Cardiac muscle cell (in vitro differentiated cells and primary cell): ENCODE measurements at places on chromosomes 6 and 20.

DNA sequence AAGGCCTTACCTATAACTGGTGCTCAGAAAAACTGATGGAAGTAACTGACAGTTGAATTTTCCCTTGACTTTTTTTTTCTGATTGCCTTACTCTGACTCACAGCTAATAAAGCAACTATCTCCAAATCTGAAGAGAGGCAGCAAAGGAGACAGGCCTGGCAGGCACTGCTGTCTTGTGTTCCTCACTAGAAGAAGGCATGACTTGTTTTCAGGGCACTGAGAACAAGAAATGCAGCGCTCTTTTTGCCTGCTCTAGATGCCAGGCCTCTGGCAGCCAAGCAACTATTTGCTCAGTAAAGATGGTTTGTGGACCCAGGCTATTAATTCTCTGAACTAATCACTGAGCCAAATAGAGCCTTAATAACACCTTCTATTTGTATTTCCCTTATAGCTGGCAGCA lies 155.1 kb downstream of the PRDM13 start:
- no peak for DNase-seq

DNA sequence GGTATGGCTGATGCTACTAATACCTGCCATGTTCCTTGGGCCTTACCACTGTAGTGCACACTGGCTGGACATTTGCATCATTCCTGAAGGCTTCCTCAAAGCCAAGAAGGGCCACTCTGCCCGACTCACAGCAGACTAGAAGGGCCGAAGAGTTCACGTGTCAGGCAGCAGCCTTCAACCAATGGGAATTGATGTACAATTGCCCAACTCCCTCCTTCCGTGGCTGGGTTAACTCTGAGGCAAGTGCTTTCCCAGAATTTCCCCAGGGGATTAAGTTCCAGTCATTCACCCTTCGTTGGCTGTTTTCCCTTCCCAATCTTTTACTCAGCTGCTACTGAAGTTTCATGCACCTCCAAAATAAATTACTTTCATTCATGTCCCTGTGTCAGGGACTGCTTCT lies 29.8 kb downstream of the PSMB9 start:
- peak; percentile 92 for DNase-seq

GRCh38 chr6:131231103-131231502 lies 95.8 kb downstream of the AKAP7 start:
- DNase-seq, result no peak

DNA sequence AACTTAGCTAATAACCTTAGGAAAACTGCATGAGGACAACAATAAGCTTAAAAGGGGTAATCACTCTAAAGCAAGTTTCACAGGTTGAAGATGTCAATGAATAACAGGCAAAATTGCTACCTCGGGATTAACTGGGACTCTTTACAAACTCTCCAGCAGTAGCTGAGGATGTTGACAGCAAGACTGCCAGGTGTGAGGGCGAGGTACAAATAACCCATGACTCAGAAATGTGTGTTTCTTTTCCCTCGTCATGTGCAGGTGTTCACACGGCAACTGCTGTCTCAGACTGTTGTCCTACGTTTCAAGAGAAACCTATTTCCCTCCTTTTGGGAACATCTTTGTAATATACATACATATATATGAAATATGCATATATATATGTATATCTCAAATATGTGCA lies 15.9 kb downstream of the BCAS1 start:
- DNase-seq, result no peak

- no peak for DNase-seq
Observed at GRCh38 chr6:22670605-22671004, 101.2 kb downstream of the HDGFL1 start.

DNA sequence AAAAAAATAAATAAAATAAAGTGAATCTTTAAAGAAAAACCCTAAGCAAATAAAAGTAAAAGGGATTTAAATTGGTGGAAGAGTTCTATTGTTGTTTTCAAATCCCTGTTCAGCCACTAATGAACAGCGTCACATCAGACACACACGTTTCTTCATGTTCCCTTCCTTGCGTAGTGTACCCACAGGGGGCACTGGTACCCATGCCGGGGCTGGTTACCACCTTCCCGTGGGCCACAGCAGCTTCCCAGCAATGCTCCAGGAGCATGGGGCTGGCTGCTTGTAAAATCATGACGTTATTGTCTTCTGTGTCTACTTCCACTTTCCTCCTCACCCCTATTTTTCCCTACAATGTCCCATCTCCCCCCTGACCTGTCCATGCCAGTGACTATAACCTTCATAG lies 988.7 kb downstream of the KIF16B start:
- no peak for DNase-seq

GRCh38 chr6:68689910-68690309 lies 54.8 kb downstream of the ADGRB3 start:
- DNase-seq, result no peak

DNA sequence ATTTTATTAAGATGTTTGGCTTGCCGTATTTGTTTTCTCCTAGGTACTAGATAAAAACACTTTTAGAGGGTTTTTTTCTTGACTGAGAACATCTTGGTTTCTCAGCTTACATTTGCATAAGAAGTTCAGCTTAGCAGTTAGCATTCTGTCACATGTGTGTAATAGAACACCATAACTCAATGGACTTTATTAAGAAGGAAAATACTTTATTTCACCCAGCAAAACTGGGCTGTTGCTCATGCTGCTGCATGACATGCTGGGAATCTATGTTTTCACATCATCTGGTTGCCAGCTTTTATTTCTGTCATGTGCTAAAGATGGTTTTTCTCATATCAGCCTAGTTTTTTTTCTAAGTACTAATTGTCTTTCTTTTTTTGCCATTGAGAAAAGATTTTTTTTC lies 144.6 kb downstream of the UTRN start:
- no peak for DNase-seq

DNA sequence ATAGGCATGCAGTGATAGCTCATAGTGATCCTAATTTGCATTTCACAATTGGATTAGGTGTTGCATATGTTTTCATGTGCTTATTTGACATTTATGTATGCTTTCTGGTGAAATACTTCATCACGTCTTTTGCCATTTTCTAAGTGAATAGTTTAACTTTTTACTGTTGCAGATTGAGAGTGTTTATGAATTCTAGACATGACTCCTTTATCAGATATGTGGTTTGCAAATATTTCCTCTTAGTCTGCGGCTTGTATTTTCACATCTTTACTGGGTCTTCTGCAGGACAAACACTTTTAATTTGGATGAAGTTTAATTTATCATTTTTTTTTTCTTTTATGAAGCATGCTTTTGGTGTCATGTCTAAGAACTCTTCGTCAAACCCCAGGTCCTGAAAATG lies 39.2 kb downstream of the CCN2 start:
- no peak for DNase-seq

- no peak for DNase-seq
Observed at GRCh38 chr6:63611560-63611959, 24.0 kb upstream of the PHF3 start.

GRCh38 chr6:35727231-35727934 lies 9.4 kb upstream of the ARMC12 start:
- DNase-seq, result peak; percentile 81

DNA sequence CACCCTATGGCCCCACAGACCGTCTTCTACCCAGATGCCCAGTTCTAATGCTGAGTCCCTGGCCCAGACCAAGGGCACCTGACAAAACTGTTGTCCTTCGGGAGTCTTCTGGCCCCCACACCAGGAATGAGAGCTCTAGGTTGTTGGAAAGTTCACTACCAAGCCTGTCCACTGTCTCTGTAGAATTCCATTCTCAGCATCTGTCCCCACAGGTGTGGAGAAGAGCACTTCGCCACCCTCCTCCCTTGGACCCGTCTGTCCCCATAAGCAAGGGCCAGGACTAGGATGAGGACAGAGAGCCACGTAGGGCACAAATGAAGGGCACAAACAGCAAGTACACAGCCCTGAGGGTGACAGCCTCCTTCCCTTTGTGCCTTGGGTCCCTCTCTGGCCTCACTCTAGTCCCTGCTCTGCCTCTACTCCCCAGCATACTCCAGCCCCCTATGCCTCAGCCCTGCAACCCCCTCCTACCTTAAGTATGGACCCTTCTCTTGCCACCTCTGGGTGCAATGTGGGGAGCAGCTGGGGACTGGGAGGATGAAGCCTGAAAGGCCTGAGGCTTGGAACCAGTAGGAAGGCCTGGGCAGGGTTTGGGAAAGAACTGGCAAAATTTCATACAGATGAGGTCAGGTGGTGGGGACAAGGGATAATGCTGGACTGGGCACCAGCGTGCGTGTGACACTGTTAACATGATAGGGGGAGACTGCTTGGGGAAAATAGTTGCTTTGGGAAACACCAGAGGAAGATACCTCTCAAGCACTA lies 4.3 kb downstream of the LZTS3 start:
- no peak for DNase-seq

DNA sequence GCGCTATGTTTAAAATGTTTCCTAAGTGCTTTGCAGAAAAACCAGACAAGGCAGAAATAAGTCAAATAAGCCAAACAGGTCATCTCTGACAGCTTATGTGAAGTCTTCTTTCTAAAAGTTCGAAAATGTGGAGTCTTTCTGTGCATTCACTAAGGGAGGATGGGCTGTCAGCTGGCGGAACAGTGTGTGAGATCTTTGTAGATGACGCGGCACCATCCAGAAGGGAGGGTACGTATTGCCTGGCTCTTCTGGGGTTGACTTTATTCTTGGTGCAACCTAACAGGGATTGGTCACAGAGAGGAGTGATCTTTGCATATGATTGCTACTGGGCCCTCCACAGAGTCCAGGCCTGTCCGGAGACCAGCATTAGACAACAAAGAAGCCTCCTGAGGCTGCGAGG lies 114.5 kb upstream of the EDN1 start:
- no peak for DNase-seq

DNA sequence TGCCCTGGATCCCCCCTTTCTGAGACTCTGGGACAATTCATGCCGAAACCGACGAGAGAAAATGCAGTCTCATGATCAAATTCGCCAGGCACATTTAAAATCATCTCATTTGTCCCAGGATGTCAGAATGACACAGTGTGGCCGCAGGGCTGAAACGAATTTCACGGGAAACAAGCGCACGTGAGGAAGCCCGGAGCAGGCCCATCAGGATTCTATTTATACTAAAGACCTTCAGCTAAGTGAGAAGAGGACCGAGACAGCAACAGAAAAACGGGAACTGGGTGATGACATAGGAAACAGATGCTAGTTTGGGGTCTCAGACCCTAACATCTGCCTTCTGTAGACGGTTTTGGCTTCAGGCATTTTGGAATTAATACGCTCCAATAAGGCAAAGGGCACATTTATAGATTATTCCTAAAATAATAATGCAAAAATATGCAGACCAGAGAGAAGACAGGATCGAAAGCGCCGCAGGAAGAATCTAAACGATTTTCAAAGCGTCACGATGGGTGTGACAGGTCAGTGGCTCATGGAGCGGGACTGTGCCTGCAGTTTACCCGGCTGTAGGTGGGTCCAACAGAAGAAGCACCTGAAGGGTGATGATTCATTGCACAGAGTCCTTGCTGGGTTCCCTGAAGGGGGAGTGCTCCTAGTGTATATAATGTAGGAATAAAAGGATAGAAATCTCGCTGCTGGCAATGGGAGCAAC lies 80.8 kb upstream of the MPC1 start:
- DNase-seq, result no peak

DNA sequence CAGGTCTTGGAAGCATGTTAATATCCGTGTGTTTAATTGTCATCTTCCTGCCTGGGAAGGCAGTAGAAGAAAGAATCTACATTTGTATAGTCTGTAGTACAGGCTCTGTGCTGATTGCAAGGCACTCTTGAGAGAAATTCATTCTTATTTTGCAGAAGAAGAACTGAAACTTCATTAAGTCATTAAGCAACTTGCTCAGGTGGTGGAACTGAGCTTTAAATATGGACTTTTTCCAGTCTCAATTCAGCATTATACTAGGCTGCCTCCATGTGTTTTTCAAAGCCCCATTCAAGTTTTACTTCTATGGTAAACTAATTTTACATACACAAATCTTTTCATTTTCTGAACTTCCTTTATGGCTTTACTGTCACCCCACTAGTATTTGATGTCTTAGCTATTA lies 18.7 kb downstream of the ZNF451 start:
- no peak for DNase-seq

DNA sequence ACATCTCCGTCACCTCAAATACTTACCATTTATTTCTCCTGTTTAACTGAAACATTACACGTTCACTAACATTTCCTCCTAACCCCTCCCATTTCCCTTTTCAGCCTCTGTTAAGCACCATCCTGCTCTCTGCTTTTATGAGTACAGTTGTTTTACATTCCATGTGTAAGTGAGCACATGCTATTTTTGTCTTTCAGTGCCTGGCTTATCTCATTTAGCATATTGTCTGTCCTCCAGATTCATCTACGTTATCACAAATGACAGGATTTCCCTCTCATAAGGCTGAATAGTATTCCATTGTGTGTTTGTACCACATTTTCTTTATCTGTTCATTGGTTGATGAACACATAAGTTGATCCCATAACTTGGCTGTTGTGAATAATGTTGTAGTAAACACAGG lies 22.7 kb downstream of the TAF11 start:
- peak; percentile 76 for DNase-seq

GRCh38 chr6:39657355-39658135 lies 67.7 kb downstream of the KIF6 start:
- DNase-seq, result no peak

GRCh38 chr6:41670703-41671360 lies 32.6 kb downstream of the MDFI start:
- no peak for DNase-seq

DNA sequence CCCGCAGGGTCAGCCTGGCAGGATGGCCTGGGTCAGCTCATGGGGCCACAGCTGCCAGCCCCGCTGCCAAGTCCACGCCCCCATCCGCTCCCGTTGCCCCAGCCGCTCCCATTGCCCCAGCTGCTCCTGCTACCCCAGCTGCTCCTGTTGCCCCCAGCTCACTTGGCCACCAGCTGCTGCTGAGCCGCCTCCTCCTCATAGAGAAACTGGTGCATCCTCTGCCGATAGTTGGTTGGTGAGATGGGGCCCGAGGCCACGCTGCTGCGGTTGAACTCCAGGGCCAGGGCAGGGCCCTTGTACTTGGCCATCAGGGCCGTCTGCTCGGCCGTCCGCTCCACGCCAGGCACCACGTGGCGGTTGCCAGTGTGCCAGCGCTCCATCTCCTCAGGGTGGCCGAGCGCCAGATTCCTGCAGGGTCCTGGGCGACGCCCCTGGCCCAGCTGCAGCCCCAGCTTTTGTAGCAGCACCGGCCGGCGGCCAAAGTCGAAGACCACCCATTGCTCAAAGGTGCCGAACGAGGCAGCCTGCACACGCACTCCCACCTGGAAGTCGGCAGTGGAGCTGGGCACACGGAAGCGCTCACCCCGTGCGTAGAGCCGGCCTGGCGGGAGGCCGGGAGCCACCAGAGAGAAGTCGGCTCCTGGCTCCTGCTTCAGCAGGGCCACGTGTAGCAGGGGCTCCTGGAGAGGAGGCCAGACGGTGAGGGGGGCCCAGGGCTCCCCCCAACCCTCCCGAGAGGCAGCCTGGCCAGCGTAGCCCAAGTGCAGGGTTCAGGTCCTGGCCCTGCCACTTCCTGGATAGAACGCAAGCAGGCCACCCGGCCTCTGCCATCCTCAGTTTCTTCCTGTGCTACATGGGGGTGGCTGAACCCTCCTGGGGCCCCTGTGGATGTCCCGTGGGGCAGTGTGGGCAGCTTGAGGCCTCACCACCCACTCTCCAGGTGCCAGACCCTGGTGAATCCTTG lies 4.8 kb downstream of the HELZ2 start:
- no peak for DNase-seq
